Hindlimb muscle (tissue), 1 donor: ENCODE measurements at places on chromosomes 11 and 22. TPM values are rescaled to one million over a fixed set of nuclear protein-coding genes. Genes with fewer than 3 reads are reported as not detected.

GRCh38 chr22:48021991-48022401 is 1259.5 kb downstream of the TBC1D22A start:
- no peak for DNase-seq

Gene TIGD3
- 0.22 TPM for polyA plus RNA-seq

DNA sequence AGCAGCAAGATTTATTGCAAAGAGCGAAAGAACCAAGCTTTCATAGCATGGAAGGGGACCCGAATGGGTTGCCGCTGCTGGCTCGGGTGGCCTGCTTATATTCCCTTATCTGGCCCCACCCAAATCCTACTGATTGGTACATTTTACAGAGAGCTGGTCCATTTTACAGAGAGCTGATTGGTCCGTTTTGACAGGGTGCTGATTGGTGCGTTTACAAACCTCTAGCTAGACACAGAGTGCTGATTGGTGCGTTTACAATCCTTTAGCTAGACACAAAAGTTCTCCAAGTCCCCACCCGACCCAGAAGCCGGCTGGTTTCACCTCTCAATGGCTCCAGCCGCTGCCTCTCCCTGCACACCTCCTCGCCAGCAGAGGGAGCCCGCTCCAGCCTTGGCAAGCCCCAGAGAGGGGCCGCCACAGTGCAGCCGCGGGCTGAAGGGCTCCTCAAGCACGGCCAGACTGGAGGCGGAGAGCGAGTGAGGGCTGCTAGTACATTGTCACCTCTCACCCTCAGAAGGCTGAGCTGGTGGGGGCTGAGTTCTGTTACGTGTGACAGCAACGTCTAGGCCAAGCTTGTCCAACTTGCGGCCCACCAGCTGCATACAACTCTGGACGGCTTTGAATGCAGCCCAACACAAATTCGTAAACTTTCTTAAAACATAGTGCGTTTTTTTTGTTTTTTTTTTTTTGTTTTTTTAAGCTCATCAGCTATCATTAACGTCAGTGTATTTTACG is 8.7 kb downstream of the PTH start:
- no peak for DNase-seq

Gene UBE2L3
- 40.5 TPM for polyA plus RNA-seq

Gene PTPN5
- 0.34 TPM for polyA plus RNA-seq

Gene ROBO4
- polyA plus RNA-seq: 43.3 TPM

Gene MIAT
- 0.13 TPM for polyA plus RNA-seq

DNA sequence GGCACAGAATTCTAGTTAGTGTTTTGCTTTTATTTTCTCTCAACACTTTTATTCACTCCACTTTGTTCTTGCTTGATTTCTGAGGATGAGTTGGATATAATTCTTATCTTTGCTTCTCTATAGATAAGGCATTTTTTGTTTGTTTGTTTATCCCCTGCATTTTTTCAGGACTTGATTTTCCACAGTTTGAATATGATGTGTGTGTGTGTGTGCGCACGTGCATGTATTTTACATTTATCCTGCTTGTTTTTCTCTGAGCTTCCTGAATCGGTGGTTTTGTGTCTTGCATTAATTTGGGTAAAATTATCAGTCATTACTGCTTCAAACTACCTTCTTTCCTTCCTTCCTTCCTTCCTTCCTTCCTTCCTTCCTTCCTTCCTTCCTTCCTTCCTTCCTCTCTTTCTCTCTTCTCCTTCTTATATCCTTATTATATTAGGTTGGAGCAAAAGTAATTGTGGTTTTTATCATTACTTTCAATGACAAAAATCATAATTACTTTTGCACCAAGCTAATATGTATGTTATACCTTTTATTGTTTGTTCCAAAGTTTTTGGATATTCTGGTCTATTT is 679.9 kb upstream of the RAG2 start:
- DNase-seq: no peak

DNA sequence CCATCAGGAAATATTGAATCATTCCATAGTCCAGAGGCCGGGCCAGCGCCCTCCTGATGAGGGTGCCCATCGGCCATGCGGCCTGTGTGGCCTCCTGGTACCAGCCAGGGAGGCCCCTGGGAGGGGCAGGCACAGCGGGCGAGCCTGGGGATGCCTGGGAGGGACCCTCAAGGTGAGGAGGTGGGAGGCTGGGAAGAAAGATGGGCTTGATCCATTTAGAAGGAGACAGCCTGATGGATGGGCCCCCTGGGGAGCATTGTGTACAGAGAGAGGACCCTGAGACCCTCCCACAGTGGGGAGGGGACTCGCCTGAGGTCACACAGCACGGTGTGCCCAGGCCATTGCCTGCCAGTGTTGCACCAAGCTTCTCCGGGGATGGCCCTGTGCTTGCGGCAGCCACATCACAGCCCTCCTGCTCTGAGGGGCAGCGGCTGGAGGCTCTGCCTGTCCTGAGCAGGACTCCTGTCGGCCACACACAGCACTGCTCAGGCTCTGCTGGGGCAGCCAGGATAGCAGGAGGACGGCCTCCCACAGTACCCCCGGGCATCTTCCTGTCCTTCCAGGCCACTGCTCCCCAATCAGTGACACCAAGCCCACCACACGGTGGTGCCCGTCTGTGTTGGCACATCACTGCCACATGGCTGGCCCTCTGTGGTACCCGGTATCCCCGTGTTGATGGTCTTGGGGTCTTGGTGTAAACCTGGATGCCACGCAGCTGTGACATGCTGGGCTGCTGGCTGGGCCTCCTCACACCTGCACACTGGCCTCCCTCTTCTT is 290.0 kb downstream of the TBC1D22A start:
- no peak for DNase-seq

GRCh38 chr11:5291207-5291838 is 10.4 kb downstream of the OR51B4 start:
- DNase-seq: no peak

DNA sequence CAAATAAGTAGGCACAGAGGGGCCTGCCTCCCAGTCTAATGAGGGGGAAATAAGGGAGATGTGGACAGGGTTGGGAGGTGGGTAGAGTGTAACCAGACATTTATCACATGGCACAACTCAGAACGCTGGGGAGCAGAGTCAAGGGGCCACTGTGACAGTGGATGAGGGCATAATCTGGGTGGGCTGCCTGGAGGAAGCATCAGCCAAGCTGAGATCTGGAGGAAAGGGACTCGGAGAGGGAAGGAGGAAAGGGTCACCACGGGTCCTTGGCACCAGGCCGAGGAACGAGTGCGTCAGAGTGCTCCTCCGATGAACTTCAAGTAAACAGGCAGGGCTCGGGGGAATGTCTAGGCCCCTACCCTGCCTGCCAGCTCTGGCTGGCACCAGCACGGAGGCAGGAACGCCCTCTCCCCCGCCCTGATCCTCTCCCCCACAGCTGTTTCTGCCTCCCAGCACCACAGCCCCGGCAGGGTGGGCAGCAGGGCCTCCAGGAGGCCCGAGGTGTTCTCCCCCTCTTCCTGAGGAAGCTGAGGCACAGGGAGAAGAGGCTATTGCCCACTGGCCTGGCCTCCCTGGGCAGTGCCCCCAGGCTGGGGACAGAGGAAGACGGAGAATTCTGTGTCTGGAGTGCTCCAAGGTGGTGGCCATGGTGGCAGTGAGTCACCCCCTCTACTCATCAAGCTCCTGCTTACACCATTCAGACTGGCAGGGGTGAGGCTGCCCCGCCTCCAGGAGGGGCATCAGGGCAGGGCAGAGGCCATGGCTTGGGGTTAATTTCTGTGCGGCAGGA is 4.2 kb downstream of the ALDH3B1 start:
- no peak for DNase-seq

DNA sequence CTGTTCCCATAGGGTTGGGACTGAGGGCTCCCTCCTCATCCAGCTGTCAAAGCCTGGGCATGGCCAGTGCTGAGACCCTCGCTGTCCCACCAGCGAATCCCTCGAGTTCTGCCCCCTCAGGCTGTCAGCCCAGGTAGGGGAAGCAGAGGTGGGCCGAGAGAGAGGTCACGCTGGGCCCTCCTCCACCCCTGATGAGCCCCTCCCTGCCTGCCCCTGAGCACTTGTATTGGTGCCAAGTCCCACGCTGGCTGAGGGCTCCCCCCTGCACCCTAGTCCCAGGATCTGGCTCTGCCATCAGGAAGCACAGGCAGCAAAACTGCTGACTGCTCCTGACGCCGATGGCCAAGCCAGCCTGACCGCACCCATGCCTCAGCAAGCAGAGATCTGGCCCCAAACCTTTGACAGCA is 3.3 kb downstream of the PRR33 start:
- no peak for DNase-seq

GRCh38 chr22:39314251-39314971 is 5.0 kb downstream of the RPL3 start:
- no peak for DNase-seq

DNA sequence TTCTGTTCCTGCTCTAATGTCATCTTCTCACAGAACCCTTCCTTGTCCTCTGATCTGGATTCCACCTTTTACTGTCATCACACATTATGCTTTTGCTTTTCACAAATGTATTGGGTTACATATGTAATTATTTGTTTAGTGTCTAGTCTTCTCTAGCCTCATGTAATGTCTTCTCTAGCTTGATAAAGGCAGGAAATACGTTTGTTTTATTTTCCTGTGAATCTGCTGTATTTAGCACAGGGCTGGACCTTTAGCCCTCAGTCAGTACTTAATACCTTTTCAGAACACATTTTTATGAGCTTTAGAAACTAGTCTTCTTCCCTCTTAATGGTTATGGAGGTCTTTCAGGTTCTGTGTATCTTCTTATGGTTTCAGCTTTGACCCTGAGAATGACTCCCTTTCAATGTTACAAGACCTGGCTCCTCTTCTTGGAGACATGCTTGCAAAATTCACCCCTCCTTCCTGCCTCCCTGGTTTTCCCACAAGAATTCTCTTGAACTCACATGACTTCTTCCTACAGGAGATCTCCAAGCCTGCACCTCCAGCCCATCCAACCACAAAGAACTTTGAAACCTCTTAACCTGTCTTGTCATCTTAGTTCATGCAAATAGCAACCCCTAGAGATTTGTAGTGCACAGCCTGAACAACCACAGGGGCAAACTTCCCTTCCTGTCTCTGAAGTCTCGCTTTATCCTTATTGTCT is 132.7 kb upstream of the DDI1 start:
- no peak for DNase-seq

Gene OR5B3
- polyA plus RNA-seq: not detected

DNA sequence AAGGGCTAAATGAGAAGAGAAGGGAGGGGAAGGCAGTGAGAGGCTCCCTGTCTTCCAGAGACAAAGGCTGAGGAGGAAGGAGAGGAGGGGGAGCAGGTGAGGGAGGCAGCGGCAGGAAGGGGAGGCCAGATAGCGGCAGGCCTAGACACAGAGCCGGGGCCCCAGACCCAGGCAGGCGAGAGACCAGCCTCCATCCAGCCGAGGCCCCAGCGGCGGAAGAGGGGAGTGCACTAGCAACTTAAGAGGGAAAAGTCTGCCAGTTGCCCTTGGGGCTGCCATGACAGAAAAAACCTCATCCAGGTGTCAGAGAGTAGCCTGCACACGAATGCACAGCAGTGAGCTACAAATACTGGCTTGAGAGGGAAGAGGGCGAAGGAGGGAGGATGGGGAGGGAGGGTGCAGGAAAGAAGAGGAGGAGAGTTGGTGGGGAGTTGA is 46.7 kb downstream of the IGLL1 start:
- no peak for DNase-seq

Gene PHOX2A
- 0.21 TPM for polyA plus RNA-seq

DNA sequence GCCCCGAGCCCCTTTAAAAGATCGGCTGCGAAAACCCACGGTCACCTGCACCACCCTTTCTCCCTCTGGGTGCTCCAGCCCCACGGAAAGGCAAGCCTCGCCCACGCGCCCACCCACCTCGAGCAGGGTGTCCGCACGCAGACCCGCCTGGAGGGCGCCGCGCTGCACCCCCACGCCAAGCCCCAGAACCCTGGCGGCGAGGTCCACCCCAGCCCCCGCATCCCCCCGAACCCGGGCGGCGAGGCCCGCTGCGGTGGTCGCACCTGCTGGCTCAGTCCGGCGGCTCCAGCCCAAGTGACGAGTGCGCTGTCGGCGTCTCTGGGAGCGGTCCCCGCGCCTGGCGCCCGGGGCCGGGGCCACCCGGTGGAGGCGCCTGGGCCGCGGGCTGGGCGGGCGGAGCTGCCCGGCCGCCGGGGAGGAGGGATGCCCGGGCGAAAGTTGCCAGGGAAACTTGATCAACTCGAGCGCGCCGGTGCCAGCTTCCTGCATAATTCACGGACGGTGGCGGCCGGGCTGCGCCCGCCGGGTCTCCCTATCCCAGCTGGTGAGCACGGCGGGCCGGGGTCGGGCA is 1.1 kb downstream of the SHANK2 start:
- DNase-seq: no peak

GRCh38 chr11:116379185-116379828 is 393.5 kb downstream of the BUD13 start:
- DNase-seq: peak; percentile 63

DNA sequence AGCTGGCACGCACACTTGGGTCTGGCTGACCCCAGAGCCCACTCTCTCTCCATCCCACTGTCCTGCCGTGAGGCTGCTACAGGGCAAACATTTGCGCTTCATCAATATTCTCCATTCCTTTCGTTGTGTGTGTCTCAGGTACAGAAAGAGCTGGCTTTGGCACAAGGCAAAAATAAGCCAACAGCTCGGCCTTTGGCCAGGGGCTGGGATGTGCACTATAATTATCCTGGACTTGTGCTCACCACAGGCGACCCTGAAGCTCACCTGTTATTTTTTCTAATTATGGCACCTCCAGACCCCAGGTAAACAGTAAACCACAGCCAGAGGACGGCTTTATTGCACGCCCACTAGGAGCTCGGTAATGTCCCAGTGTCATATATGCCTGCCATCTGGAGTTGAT is 10.9 kb downstream of the ZMAT5 start:
- DNase-seq: no peak

Gene MRPL49
- polyA plus RNA-seq: 23.5 TPM
